A549 treated with CORT108297 at 1 μM for 4 hours (cell line): ENCODE measurements at places on chromosomes 1 and 21. TPM values are rescaled to one million over a fixed set of nuclear protein-coding genes. Genes with fewer than 3 reads are reported as not detected.

The KCNT2 gene
- 0.03 to 0.09 TPM (median 0.07 TPM) in 4 of 5 replicates, not detected in the other for total RNA-seq

The SMG7 gene
- 32.8 to 40.1 TPM (median 38.2 TPM) in 5 replicates for total RNA-seq

The LORICRIN gene
- not detected in 5 replicates for total RNA-seq

The NPHP4 gene
- total RNA-seq = 3.0 to 5.9 TPM (median 5.4 TPM) in 5 replicates

The LEFTY1 gene
- 0.15 to 0.54 TPM (median 0.46 TPM) in 5 replicates for total RNA-seq

The TNFRSF18 gene
- total RNA-seq = 0.11 to 0.25 TPM (median 0.15 TPM) in 3 of 5 replicates, not detected in the others
